Stimulated activated CD8-positive, alpha-beta memory T cell treated with anti-CD3 and anti-CD28 coated beads, Interleukin-15, amount 100 ng/mL, for 24 hours (primary cell): ENCODE measurements at places on chromosomes 4 and X.

DNA sequence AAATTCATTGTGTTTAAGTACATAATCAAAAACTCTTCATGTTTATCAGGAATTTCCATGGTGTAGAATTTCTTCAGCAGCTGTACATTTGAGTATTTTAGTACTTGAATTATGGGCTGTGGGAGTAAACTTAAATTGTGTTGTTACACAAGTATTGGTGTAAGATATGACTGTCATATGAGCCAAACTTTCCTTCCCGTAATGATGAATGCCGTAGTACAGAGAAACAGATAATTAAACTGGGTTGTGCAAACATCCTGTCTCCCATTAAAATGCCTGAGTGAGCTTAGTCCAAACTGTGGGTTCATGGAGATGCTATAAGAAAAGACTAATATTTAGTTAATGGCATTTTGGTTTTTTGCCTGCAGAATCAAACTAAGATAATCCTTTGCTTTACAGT is 159.2 kb downstream of the SLC4A4 start:
- DNase-seq = no peak

DNA sequence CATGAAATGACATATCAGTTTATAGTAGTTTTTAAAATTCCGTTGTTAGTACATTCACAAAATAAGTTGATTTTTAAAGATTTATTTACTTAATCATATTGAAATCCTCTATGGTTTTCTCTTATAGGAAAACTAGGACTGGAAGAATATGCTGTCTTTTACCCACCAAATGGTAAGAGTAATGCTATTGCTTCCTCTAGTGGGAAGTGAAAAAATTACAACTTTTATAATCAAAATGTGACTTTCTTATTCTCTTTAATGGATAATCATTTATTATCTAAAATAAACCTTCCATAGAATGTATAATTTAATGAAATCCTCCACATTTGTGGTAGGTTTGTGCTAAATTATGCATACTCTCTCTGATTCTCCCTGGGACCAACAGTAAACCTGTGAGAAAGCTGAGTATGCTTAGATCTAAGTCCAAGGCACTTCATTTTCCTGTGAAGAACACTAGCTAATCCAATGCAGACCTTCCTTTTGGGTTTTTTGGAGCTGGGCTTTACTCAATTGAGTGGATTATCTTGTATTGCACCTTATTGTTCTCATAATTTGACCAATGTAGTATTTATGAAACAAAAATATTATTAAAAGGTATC is 136.2 kb downstream of the TBC1D19 start:
- DNase-seq = no peak

- DNase-seq = no peak
Measured at GRCh38 chr4:921830-922331, 10.2 kb downstream of the GAK start.

DNA sequence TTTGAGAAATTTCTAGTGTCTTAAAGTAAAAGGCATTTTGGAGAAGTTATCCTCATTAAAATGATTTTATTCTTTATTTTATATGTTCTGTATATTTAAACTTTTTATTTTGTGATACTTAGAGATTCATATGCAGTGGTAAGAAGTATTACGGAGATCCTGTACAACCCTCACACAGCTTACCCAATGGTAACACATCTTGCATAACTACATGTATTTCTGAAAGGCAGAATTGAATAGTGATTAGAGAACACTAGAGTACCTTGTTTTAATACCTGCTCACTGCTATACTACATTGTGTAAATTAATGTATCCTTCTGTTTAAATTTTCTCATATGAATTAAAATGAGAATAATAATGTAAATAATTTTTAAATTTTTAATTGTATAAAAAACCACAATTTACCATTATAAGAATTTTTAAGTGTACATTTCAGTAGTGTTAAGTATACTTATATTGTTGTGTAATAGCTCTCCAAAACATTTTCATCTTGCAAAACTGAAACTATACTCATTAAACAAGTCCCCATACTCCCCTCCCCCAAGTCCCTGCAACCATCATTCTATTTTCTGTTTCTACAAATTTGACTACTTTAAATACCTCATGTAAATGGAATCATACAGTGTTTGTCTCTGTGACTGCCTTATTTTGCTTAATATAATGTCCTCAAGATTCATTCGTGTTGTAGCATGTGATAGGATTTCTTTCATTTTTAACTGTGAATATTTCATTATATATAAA is 45.4 kb downstream of the INTS12 start:
- DNase-seq = no peak

DNA sequence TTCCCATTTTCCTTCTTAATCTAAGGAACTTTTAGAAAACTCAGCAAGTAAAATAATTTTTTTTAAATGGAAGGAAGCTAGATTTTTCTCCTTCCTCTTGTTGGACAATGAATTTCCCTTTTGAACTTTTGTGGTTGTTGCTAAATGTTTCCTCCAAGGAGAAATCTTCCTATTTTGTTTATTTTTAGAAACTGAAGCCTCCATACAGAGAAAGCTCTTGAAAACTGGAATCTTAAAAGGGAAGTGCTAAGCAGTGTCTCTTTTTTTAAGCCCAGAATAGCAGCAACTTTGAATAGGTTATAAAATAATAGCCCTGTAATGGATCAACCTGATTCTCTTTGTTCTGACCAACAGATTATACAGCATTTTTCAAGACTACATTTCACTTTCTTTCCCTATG is 15.1 kb upstream of the DCLK2 start:
- no peak for DNase-seq

DNA sequence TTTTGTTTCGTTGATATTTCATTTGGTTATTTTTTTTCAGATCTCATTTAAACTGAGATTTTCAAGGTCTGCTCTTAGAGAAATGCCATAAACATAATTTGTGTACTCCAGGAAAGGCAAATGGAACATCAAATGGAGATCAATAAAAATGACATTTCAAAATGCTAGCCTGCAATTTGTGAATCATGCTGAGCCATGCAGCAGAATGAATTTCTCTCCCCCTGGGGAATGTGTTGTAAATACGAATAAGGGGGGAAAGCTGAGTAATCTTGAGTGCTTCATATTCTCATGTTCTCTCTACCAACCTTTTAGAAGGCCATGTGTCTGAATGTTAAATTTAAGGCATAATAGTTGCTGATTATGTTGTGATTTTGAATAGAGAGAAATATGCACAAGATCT is 7.8 kb downstream of the ZCCHC4 start:
- no peak for DNase-seq

DNA sequence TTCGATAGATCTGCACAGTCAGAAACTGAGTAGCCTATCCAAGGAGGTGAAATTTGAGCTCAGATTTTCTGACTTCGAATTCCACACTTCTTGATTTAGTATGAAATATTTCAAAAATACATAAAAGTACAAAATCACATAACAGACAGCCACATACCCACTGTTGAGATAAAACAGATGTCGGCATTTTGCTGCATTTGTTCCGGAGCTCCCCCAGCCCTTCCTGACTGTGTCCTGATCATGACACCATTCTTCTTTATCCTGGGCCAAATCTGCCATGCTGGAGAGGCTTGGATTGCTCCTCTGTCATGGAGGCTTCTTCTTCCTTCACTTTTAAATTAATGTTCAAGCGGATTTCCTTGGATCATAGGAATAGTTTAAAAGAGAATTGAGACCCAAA is 124.2 kb upstream of the RBPJ start:
- no peak for DNase-seq

GRCh38 chrX:21926116-21926515 is 14.4 kb upstream of the SMS start:
- no peak for DNase-seq

GRCh38 chr4:114386637-114387233 is 211.9 kb upstream of the UGT8 start:
- no peak for DNase-seq

- DNase-seq = no peak
Measured at GRCh38 chrX:153933748-153934147, 1.1 kb downstream of the NAA10 start.

GRCh38 chr4:52235552-52236201 is 184.6 kb downstream of the SPATA18 start:
- no peak for DNase-seq

- DNase-seq = no peak
Measured at GRCh38 chrX:7269991-7270390, 122.0 kb upstream of the PUDP start.

DNA sequence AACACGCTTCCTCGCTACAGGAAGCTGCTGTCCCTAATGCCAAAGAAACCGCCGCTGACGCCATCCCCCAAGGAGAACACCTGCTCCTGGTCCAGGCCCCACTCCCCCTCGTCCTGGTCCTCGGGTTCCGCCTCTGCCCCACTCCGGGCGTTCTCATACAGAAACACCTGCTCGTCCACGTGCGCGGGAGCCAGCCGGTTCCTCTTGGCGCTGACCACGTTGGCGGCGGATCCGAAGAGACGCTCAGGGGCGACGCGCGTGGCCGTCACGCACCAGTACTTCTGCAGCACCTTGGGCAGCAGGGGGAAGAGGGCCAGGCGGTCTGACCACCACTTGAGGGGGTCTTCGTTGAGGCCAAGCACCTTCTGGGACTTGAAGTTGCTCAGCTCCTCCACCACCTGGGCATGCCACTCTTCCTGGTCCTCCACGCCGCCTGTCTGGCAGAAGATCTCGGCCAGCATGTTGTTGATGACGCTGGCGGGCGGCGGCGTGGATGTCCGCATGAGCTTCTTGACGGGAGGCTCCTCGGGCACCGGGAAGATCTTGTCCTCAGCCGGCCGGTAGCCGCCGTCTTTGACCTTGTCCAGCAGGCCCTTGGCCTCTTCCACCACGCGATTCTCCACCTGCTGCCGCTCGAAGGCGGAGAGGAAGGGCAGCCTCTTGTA is 12.0 kb downstream of the DHRSX start:
- no peak for DNase-seq

GRCh38 chrX:150774798-150775568 is 81.8 kb downstream of the MTMR1 start:
- DNase-seq = no peak

GRCh38 chrX:55815546-55815945 is 98.0 kb downstream of the RRAGB start:
- no peak for DNase-seq

GRCh38 chrX:50865311-50865710 is 45.2 kb upstream of the BMP15 start:
- no peak for DNase-seq

DNA sequence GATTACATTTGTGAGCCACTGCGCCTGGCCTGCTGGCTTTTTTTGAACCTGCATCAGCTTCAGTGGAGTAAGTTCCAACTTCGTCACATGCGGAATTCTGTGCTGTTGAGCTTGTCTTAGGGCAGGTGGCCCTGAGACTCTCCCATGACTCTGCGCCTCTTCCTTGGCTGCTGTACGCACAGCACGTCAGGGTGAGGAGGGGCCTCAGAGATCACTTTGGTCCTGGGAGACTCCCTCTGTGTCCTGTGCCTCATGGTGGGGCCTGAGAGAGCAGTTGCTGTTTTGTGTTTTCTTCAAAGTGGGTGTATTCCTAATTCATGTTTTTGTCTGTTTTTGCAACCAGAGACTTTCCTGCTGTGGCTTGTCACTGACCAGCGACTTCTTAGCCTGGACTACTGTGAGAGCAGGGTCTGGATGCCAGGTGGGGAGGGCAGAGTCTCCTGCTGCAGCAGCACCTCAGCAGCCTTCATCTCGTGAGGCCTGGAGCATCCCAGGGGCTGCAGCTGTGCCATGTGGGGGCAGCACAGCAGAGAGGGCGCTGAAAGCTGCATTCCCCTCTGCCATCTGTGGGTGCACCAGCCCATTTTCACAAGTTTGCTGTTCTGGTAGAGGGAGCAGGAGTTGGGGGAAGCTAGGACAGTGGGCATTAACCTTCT is 107.8 kb downstream of the TNIP2 start:
- DNase-seq = no peak

DNA sequence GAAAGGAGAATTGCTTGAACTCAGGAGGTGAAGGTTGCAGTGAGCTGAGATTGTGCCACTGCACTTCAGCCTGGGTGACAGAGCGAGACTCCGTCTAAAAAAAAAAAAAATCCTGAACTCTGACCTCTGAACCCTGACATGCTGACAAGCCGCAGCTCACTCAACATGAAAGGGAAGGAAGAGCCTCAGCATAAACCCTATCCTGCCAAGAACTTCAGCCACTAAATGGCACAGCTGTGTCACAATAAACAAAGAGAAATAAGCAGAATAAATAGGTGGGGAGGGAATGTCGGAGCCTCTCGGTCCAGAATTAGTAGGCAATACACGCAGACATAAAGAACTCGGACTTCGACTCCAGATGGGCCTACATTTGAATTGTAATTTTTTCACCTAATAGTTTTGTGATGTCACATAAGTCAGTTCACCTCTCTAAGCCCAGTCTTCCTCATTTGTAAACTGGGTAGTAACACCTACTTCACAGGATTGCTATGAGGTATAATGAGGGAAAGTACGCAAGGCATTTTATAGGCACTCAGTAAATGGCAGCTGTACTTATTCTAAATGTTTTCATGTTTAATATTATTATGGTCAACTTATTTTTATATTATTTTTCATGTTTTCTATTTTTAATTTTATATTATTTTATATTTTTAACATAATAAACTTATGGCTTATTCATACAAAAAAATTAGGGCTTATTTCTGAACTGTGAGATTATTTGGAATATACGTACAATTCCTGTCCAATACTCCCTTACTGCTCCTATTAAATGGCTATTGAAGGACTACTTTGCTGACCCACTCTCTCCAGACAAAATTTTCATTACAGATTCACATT is 243.4 kb downstream of the SCFD2 start:
- no peak for DNase-seq

DNA sequence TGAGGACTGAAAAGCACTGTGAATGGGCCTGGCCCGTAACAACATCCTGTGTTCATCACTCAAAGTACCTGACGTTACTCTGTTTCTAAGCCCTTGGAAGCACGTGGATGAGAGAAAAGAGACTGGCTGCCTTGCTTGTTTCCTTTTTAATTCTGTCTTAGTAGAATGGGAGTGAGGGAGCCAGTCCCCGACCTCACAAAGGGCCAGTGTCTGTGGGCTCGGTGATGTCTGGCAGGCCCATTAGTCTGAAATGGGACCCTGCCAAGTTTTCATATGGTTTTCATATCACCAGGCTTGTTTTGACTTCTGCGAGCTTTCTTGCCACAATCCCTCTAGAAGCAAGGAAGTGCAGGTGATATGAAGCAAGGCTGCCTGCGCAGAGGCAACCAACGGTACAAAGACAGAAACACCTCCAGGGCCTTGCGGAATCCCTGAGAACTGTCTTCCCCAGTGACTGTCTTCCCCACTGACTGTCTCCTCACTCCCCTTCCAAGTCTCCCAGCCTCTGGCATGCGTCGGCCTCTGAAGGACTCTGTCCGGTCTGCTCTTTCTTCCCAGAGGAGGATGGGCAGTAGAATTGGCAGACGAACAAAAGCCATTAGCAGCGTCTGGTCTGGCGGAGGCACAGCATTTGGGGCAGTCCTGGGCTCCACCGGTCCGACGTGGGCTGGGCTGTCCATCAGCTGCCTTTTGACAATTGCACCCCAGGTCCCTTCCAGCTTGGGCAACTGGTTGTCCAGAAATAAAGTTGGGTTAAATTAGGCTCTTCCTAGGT is 20.2 kb upstream of the RASL11B start:
- no peak for DNase-seq

DNA sequence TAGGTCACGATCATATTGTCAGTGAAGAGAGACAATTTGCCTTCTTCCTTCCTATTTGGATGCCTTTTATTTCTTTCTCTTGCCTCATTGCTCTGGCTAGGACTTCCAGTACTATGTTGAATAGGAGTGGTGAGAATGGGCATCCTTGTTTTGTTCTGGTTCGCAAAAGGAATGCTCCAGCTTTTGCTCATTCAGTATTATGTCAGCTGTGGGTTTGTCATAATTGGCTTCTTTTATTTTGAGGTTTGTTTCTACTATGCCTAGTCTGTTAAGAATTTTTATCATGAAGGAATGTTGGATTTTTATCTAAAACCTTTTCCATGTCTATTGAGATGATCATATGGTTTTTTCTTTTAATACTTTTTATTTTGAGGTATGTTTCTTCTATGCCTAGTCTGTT is 152.3 kb upstream of the MAD2L1 start:
- DNase-seq = no peak
